ENCODE measurements at places on chromosomes 2 and 18.

- DNase-seq, result no peak
Observed at GRCh38 chr2:240603081-240603835, 16.7 kb downstream of the CAPN10 start.

- DNase-seq, result no peak
Observed at GRCh38 chr18:72738136-72738535, 129.7 kb downstream of the NETO1 start.

DNA sequence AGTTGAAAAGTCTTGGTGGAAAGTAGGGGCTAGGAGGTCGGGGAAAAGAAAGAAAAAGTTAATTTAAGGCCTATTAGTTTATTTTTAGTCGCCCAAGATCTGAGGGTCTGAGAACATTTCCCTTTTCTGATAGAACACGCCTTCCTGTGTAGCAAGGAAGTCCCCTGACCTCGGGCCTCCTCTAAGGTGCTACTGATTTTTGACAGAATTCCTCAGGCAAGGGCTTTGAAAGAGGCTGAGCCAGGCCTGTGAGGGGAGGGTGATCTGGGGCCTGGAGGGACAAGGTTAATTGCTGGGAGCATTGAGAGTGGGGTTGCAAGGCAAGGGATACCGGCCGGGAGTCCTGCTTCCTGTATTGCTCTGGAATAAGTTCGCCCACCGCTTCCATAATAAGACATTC is 131.4 kb upstream of the MYCN start:
- DNase-seq, result no peak

GRCh38 chr2:218066926-218067515 is 2.0 kb upstream of the RUFY4 start:
- no peak for DNase-seq

DNA sequence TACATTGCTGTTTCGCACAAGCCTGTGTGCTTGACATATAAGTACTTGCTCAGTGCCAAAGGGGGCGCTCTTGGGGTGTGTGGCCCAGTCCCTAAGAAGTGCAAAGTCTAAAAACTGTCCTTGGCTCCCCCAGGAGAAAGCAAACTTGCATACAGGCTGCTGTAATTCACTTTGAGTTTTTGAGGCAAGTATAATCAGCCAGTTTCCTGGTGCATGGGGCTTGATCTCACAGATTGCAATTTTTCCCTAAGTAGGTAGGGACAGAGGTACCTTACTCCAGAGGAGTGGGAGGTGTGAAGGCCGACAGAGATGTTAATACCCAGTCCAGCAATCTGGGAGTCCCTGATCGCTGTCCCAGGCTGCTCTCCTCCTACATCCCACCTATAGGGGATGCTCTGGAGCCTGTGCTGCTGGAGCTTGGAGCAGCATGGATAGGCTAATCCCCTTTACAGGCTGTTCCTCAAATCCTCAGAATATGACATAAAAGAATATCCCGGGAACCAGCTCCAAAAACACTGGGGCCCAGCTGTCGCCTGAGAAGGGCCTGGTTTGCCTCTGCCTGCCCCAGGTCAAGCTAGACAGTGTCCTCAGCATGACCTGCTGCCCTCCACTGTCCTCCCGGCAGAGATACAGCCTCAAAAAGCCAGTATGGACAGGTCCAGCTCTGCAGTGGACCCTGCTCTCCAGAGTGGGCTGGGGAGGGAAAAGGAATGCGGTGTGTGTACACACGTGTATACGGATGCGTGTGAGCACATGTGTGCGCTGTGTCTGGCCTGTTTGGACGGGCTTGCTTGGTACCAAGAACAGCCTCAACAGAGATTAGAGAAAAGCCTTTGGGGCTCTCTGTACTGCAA is 136.5 kb upstream of the HAAO start:
- DNase-seq, result peak; percentile 46
